ENCODE measurements at places on chromosomes 4 and X.

DNA sequence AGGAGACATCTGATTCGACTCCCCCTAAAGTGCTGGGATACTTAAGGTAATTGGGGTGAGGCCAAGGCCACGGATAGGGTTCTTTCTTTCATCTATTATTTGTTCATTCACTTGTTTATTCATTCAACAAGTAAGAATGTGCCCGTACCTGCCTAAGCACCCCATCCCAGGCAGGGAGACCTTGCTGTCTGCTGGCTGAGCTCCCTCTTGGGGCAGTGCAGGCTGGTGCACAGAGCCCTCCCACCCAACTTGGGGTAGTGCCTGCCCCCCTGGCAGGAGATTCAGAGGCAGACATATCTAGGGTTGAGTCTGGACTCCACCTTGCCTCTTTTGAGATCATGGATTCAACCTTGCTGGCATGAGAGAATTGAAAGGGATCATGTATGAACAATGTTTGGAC is 95.7 kb downstream of the DRD5 start:
- DNase-seq, result no peak

DNA sequence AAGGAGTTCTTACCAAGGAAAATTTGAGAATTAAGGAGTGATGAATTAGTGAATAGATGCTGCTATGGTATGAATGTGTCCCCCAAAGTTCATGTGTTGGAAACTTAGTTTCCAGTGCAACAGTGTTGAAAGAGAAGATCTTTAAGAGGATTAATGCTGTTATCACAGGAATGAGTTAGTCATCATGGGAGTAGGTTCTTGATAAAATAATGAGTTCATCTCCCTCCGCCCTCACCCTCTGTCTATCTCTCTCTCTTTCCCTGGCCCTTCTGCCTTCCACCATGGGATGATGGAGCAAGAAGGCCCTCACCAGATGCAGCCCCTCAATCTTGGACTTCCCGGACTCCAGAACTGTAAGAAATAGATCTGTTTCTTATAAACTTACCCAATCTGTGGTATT is 38.3 kb upstream of the KLHL8 start:
- no peak for DNase-seq

GRCh38 chr4:35793045-35793722 is 451.1 kb downstream of the ARAP2 start:
- DNase-seq, result no peak

DNA sequence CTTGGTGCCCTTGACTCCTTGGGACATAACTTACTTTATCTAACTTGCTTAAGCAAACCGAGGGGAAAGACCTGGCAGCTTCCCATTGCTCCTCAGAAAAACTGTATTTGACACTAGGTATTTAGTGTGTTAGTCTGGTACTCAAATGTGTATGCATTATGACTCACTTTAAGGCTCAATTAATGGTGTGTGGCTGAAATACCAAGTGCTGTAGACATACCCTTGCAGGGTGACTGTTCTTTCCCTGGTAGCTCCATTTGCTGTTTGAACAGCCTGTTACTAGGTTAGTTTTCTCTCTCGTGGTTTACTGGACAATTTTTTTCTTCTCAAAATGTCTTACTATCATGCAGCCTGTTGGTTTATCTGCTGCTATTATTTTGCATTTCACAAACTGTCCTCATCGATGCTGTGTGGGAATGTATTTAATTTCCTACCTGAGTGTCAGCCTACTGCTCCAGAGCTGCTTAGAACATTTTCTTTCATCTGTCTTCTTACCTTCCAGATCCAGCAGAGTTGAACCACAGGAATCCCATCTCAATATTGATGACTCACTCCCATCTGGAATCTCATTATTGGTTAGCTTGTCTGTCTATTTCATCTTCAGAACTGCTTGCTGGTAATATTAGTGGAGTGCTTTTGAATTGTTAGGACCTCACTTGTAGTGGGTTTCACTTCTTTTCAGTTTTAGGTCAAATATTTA is 158.0 kb upstream of the FAT1 start:
- no peak for DNase-seq

DNA sequence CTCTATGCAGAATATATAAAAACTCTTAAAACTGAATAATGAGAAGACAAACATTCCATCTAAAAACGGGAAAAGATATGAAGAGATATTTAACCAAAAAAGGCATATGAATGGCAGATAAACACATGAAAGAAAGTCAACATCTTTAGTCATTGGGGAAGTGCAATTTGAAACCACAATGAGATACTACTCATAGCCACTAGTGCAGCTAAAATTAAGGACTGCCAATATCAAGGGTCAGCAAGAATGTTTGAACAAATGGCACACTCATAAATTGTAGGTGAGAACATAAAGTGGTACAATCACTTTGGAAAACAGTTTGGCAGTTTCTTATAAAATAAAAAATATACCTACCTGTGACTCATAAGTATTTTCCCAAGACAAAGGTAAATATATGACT is 534.9 kb upstream of the DIPK2B start:
- DNase-seq, result no peak

GRCh38 chrX:153772316-153773217 is 8.3 kb upstream of the SRPK3 start:
- DNase-seq, result no peak

GRCh38 chr4:82642331-82642730 is 80.5 kb upstream of the TMEM150C start:
- DNase-seq, result no peak

DNA sequence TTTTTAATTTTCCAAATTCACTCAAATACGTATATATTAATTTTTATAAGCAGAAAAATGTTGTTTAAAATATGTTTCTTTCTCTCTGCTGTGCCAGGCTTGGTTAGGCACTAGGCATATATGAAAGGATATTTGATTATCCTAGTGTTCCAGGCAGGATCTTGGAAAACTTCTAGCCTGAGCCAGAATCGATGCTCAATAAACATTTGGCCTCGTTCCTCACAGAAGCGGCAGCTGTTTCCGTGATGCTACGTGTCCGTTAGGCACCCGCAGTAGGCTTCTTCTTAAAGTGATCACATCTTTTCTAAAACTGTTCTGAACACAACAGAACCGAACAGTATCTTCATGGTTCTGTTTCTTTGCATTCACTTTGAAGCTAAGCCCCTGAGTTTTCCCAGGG is 50.1 kb upstream of the CRMP1 start:
- DNase-seq, result no peak

DNA sequence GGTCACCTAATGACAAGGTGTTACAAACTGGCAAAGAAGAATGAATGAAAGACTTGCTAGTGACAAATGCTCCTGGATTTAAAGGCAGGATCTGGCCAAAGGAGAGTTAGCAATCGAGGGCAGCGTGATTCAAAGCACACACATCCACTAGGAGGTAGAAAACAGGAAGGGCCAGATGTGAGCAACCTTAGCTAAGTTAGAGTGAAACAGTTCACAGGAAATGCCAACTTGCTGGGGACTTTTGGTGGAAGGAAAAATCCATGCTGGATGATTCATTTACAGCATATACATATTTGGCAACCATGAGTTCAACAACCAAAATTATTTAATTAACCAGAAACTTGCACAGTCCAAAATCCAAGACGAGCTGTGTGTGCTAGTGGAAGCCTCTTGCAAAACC is 276.9 kb downstream of the PTTG2 start:
- no peak for DNase-seq

DNA sequence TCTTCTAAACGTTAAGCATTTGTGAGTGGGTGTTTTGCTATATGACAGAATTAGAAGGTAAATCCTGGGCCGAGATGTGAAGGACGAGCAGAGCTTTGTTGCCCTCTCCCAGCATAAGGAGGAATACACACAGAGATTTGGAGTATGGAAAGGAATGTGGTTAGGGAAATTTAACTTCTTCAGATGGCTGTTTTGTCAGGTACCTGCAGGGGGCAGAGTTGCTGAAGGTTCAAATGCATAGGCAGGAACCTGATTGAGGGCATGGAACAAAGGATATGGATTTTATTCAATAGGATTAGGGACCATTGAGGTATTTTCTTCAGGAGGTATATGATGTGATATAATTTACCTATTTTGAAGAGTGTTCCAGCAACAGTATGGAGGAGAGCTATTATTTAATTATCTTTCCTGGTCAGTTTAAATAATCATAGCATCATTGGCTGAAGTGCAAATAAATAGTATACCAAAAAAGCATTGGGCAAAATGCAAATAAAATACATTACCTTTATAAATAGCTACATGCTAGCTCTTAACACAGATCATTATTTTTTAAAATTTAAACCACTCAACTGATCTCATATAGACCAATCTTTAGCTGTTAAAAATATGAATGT is 143.6 kb downstream of the SLIT2 start:
- DNase-seq, result peak; percentile 0

- DNase-seq, result no peak
Measured at GRCh38 chr4:70714079-70714887, 7.5 kb upstream of the RUFY3 start.

DNA sequence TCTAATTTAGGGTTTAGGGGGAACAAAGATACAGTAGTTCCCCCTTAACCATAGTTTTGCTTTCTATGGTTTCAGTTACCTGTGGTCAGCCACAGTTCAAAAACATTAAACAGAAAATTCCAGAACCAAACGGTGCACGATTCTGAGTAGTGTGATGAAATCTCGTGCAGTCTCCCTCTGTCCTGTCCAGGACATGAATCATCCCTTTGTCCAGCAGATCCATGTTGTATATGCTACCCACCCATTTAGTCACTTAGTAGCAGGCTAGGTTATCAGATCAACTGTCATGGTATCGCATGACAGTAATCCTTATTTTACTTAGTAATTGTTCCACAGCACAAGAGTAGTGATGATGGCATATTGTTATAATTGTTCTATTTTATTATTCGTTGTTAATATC is 556.1 kb downstream of the IL1RAPL1 start:
- no peak for DNase-seq

- no peak for DNase-seq
Measured at GRCh38 chr4:76781698-76782595, 116.0 kb downstream of the SOWAHB start.

DNA sequence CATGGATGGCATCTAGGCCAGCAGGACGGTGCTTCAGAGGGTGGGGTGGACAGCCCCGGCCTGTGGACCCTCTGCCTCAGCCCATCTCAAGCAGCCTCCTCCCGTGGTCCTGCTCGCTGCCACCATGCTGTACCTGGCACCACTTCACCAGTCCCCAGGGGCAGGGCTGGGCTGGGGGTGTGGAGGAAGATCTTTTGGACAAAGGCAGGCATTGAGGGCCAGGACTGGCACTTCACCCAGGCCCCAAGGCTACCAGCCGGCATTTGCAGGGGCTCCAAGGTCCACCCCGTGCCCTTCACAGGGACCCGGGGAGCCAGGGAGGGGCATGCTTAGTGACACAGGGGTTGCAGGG is 713 bp downstream of the PLXNB3 start:
- DNase-seq, result no peak

GRCh38 chrX:69107231-69107739 is 58.0 kb downstream of the PJA1 start:
- DNase-seq, result no peak

DNA sequence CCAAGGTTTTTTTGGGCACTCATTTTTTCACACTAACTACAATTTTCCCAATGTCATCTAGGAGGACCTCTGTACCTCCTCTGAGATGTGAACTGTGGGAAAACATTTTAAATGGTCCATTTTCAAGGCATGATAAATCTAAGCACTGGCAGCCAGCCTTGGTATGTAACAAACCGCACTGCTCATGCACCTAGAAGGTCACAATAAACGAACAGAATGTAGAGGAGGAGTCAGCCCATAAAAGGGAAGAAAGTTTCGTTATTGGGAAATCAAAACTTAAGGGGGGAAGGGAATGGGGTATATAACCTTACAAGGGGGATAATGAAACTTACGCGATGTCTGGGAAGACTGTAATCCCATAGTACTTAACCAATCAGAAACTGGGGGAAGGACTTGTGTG is 16.4 kb downstream of the COX18 start:
- no peak for DNase-seq

- no peak for DNase-seq
Measured at GRCh38 chrX:2252331-2253065, 248.3 kb downstream of the DHRSX start.

DNA sequence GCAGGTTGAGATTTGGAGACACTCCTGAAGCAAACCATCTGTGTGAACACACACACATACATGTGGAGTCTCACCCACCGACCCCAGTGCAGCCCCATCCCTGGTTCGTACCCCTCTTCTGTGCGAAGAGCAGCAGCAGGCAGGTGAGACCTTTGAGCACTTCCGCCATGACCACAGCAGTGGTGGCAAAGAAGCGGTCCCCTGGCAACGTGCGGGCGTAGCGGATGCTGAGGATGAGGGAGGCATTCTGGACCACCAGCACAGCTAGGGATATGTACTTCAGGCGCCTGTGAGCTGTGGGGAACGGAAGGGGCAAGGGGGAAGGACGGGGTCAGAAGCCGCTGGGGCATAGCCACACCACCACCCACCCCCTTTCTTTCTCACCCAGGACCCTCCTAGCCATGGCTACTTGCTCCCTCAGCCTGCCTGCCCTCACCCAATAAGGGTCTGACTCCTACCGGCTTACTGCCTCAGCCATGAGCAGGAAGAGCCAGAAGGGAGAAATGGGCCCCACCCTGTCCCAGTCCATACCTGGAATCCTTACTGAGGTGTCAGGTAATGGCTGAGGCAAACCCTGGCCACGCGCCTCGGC is 1.6 kb downstream of the SLC35A2 start:
- DNase-seq, result no peak

DNA sequence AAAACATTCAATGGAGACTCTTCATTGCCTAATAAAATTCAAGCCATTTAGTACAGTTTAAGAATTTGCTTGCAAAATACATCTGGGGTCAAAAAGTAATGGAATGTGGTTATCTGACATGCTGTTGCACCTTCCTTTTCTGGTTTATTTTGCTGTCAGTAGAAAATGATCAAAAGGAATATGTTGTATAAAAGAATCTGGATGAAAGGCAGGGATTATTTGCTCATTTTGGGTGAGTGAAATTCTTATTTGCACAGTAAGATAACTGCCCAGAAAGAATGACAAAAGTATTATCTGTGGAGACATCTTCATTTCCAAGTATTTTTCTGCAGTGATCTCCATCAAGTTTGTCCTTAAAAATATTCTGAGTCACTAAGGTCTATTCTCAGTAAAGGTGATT is 30.4 kb downstream of the BOD1L1 start:
- DNase-seq, result peak; percentile 29

- DNase-seq, result peak; percentile 17
Measured at GRCh38 chr4:11585506-11585905, 156.8 kb upstream of the HS3ST1 start.

- DNase-seq, result no peak
Measured at GRCh38 chr4:113893546-113893945, 85.9 kb downstream of the ARSJ start.

DNA sequence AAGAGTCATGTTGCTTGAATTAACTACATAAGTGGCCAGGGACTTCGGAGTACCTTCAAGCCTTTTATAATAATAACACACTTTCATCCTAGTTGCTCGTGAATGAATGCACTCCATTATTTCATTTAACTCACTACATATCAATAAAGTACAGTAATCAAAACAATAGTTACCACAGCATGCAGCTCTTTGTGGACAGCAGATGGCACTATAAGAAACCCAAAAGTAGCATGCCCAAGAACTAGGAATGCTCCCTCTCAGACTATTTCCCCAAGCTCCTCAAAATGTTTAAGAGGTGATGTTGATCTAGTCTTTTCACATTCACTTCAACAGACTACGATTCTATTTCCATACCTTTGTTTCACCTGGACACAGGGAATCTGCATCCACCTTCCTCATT is 500.8 kb upstream of the DIAPH2 start:
- peak; percentile 11 for DNase-seq
